Cortex of kidney (tissue), 1 donor: ENCODE measurements at places on chromosomes 2 and 18.

GRCh38 chr18:63199743-63200241, 119.8 kb downstream of the BCL2 start:
- DNase-seq: no peak

GRCh38 chr2:197181491-197181890, 129.1 kb downstream of the ANKRD44 start:
- no peak for DNase-seq

- no peak for DNase-seq
Observed at GRCh38 chr2:206112846-206113547, 27.0 kb upstream of the INO80D start.

- DNase-seq: no peak
Observed at GRCh38 chr2:39435741-39436591, 1.1 kb downstream of the MAP4K3 start.

GRCh38 chr2:207274530-207275189, 108.9 kb upstream of the KLF7 start:
- no peak for DNase-seq
